ENCODE measurements at places on chromosomes 5 and 9.

DNA sequence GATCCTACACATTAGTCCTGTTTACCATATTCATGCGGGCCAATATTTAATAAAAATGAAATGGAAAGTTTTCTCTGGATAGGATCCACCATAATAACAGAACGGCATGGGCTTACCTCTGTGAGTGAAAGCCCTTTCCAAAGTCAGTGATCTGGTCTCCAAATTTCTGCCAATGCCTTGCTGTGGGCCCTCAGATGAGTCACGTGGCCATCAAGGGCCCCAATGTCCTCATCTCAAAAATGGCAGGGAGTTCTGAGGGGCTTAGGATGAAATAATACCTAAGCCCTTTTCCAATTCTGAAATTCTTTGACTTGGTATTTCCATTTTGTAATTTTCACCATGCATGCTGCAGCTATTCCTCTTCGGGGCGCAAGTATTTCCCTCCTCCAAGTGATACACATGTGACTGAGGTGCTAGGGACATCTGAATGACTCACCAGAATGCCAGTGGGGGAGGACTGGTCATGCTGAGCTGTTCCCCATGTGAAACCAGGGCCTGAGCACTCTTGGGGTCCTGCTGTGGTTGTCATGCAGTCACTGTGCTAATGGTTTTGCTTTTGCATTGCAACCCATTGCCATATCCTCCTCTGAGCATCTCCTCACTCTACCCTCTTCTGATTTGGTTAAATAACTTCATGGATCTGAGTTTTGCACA, 35.0 kb downstream of the ITK start:
- DNase-seq, result no peak

DNA sequence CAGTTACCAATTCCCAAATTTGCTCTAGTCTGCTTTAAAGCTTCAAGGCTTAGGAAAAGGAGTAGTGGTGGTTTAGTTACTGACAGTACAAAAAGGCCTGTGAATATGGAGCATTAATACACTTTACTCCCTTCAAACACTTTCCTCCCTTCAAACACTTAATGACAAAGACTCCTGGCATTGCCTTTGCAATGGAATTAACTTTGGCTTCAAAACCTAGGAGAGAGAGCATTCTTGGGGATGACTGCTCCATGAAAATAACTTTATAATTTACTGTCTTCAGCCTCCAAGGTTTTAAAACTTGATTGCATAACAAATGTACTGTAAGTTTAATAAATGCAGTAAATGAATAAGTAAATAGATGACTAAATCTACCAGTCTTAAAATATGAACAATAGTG, 185.6 kb downstream of the TRPM3 start:
- no peak for DNase-seq

DNA sequence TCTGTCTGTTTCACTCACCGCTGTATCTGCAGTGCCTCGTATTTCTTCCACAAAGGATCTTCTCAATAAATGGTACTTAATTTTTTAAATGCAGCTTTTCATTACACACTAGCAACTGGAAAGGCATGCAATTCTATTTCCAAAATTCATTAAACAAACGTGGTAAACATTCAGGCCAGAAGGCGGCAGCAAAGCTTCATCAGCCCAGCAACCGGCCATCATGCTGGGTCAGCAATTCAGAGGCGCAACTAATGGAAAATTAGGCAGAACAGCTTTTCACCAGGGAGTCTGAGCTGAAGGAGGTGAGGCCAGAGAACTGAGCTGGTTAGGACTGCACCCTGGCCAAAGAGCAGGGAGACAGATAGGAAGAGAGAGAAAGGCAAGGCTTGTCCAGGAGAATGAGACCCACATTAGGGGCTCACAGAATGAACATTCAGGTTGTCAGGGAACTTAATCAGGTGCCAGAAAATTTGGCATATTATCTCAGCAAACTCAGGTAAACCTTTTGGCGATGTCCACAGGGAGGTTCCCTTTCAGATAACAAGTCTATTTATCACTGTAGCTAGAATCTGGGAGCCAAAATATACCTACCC, 17.7 kb upstream of the RNF180 start:
- no peak for DNase-seq

DNA sequence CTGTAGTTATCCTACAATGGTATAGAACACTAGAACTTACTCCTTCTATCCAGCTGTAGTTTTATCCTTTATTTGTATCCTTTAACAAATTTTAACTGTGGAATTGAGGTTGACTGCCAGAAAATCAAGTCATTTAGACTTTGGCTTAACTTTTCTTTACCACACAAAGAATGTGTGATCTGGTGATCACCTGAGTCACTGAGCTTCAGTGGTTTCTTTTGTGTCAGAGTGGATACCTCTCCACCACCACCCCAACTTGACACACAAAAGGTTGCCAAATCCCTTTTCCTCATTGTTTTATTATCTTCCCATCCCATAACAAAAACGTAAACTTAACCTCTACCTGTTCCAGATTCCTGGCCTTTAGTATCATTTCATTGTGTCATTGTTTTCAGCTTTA, 5.5 kb downstream of the OTULIN start:
- DNase-seq, result no peak

GRCh38 chr5:32834251-32834650, 123.1 kb downstream of the NPR3 start:
- DNase-seq, result no peak

- no peak for DNase-seq
These were observed 50.6 kb downstream of the DEPDC1B start for GRCh38 chr5:60649288-60649917.

DNA sequence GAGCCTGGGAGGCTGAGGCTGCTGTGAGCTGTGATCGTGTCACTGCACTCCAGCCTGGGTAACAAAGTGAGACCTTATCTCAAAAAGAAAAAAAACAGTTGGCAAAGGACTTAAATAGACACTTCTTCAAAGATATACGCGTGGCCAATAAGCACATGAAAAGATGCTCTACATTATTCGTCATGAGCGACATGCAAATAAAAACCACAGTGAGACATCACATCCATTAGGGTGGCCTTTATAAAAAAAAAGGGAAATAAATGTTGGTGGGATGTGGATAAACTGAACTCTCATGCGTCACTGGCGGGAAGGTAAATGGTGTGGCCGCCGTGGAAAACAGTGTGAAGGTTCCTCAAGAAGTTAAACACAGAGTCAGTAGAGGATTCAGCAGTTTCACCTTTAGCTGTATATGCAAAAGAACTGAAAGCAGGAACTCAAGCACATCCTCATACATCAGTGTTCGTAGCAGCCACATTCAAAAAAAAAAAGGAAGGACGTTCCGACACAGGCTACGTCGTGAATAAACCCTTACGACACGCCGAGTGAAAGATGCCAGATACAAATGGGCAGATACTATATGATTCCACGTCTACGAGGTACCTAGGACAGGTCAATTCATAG, 24.5 kb upstream of the NRARP start:
- DNase-seq, result no peak

- DNase-seq, result no peak
These were observed 412 bp downstream of the RIOK2 start for GRCh38 chr5:97182571-97183099.

DNA sequence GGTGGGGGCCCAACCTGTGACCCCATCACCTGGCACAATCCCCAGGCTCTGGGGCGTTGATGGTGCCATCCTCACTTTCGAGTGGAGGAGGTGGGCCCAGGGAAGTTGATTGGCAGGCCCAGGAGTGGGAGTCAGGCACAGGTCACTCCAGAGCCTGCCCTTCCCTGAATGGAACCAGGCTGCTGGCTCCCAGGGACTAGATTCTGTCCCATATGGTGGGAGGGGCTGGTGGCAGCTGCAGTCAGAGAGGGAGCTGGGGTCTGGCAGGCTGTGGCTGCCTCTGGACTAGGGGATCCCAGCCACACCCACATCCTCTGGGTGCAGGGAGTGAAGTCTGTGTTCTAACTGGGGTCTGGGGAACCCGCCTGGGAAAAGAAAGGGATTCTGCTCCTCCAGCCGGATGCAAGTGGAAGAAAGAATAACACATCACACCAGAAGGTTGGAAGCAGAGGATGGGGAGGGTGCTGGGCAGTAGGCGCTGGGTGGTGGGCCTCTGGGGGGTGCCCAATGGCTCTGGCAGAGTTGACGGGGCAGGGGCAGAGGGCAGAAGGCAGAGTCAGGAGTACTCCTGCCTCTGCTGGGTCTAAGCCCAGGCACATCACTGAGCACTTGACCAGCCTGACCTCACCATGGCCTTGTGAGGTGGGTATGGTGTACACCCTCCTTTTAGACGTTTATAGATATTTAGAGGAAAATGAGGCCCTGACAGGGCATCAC, 25.8 kb downstream of the CEL start:
- DNase-seq, result no peak

- DNase-seq, result no peak
These were observed 64.8 kb downstream of the UNC13B start for GRCh38 chr9:35226651-35227050.

GRCh38 chr9:10274175-10274574, 338.6 kb downstream of the PTPRD start:
- DNase-seq, result no peak

- no peak for DNase-seq
These were observed 206.5 kb downstream of the FANCC start for GRCh38 chr9:95110921-95111525.

- DNase-seq, result no peak
These were observed 11.1 kb upstream of the WNK2 start for GRCh38 chr9:93172666-93173364.

GRCh38 chr9:22116758-22117157, 107.7 kb upstream of the CDKN2B start:
- no peak for DNase-seq

All from SW 1271 (cell line).